Skeletal muscle cell (primary cell): ENCODE measurements at places on chromosomes 7 and 10.

- DNase-seq: peak; percentile 2
Measured at GRCh38 chr7:67738958-67739357, 742.3 kb downstream of the TYW1 start.

GRCh38 chr10:119421891-119422681 is 120.4 kb downstream of the RGS10 start:
- no peak for DNase-seq

GRCh38 chr10:75827587-75828021 is 396.2 kb downstream of the LRMDA start:
- no peak for DNase-seq

- no peak for DNase-seq
Measured at GRCh38 chr7:70301673-70302185, 703.5 kb downstream of the AUTS2 start.

DNA sequence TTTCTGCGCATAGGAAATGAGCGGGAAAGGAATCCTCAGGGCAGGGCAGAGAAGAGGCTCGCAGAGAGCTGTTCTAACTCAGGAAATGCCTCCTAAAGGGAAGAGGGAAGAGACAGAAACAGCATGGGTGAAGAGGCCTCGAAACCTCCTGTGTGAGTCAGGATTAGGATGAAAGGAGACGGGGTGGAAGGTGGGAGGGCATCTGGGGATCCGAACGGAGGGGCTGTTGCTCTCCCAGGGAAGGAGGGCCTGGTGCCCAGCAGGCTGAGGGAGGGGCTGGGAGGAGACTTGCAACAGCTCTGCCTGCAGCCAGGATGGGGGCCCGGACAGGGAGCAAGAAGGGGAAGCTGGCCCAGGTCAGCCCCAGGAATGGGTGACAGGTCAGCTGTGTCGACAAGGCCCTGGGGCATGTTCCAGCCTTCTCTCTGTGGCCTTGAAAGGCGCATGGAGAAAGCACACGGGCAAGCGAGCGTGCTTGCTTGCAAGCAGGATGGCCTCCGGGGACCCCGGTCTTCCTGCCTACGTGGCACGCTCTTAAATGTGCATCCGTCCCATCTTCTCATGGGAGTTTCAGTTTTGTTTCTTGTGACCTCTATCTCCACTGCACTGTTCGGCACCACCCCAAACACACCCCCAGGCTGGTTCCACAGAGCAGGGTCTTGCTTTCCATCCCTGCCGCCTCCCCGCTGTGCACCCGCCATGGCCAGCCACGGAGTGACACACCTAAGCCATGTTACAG is 63.5 kb downstream of the HIPK2 start:
- no peak for DNase-seq

GRCh38 chr7:125136755-125137532 is 207.3 kb upstream of the POT1 start:
- DNase-seq: peak; percentile 24

DNA sequence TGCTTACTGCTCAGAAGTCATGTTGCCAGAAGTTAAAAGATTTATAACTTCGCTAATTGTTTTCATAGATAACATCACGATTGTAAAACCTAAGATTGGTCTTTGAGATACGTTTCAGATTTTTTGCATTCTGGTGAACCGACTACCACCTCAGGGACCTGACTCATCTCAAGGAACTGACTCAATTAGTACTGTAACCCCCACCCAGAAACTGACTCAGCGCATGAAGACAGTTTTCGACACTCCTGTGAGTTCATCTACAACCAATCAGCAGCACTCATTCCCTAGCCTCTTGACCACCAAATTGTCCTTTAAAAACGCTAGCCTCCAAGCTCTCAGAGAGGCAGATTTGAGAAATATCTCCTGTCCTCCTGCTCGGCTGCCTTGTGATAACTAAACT is 72.3 kb downstream of the ELMO1 start:
- no peak for DNase-seq

- no peak for DNase-seq
Measured at GRCh38 chr10:118531105-118531852, 64.2 kb downstream of the PRLHR start.

- no peak for DNase-seq
Measured at GRCh38 chr7:80937336-80937735, 18.5 kb upstream of the SEMA3C start.

GRCh38 chr10:63763744-63764143 is 242.5 kb downstream of the REEP3 start:
- no peak for DNase-seq

DNA sequence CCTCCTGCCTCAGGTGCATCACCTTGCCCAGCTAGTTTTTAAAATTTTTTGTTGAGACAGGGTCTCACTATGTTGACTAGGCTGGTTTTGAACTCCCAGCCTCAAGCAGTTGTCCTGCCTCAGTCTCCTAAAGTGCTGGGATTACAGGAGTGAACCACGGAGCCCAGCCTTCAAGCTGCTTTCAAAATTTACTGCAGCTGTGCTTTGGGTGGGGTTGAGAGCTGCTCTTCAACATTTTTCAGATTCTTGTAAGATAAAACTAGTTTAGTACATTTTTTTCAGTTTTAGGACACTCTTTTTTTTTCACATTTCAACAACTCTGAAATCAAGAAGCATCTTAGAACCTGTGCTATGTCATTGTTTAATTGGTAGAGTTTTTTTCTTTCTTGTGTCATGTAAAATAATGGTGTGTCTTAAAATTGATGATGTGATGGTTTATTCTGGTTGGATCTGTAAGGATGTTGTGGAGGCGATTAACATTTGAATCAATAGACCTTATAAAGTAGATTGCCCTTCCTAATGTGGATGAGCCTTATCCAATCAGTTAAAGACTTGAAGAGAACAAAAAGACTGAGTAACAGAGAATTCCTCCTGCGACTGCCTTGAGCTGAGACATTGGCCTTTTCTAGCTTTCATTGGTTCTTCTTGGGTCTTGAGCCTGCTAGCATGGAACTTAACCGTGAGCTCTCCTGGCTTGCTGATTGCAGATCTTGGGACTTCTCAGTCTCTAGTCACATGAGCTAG is 13.5 kb downstream of the PLEKHA8 start:
- no peak for DNase-seq

- peak; percentile 72 for DNase-seq
Measured at GRCh38 chr10:102604439-102604841, 39.8 kb upstream of the TRIM8 start.

DNA sequence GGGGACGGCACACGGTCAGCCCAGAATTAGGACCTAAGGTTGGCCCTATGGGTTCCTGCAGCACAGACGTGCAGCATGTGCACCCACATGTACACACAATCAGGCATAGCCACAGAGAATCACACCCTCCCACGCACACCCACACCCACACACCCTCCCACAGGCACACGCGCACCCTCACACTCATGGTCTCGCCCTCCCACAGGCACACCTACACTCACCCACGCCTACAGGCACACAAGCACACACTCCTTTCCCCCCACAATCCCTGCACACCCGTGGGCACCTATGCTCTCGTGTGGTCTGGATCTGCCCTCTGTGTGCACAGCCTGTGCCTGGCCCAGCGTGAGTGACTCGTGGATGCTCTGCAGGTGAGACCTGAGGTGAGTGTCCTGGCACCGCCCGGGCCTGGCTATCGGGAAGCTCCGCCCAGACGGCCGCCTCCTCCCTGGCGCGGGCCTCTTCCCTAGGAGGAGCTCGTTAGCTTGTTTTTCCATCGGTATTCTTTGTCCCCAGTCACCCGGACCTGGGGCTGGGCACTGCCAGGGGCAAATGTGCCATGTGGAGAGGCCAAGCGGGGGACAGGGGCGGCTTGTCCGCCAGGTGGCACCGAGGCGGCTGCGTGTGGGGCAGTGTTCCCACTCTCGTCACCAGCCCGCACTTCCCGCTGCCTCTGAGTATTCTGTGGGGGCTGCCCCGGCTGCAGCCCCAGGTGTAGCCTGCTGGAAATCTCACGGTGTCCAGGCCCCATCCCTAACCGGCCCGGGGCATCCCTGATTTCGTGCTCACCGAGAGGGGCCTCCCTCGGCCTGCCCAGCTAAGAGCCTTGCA is 110.2 kb upstream of the FAM20C start:
- no peak for DNase-seq

DNA sequence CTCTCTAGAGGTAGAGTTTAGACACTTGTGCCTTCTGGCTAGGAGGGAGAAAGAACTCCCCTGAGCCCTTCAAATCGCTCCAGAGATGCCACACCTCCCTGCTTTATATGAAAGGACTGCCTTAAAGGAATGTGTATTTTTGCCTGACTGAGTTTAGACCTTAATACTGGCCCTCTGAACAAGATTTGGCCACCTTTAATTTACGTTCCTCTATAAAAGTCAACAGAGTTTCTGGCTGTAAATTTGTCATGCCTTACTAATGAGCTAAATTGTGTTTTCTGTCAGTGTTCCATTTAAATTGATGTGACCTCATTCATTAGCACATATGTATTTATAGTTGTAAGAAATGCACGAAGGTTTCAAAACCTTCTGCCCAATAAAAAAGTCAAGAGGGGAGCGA is 48.0 kb downstream of the SEMA3C start:
- DNase-seq: no peak

DNA sequence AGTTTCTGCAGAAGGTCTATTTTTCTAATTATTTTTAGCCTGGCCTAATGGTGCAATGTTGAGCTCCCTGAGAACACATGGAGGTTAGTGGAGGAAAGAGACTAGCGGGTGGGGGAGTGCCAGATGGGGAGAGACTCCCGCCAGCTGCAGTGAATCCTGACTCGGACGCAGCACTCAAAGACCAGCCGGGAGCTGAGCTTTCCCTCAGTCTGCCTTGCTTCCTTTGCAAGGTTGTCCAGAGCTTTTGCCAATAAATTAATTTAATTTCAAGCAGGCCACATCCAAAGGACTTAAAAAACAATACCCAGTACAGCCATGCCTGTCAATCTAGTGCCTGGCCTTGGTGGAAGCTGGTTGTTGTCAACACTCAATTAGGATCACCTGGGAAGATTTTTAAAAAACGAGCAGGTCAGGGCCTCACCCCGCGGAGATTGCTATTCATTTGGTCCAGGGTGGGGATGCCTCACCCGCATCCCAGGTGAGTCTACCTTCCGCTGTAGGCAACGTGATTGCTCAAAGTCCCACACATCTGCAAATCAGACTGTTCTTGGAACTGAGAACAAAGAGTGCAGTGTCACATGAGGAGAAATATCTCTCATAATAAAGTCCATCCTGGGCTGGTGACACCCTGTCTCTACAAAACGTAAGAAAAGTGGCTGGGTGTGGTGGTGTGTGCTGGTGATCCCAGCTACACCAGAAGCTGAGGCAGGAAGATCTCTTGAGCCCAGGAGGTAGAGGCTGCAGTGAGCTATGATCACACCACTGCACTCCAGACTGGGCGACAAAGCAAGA is 4.0 kb downstream of the CLRN3 start:
- DNase-seq: no peak

DNA sequence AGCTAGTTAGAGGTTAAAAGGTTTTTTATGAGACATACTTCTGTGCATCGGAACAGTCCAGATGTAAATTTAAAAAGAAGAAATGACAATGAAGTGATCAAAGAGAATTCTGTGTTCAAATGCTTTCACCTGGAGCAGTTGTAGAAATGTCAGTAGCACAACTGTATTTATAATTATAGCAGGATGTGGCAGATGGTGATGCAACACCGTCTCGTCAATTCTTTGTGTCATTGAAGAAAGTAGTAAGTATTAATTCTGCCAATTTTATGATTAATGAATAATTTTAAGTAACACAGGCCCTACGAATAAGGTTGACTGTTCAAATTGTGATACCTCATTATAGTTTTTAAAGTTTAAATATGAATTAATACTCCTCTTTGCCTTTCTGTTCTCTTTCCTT is 171.1 kb downstream of the ADK start:
- no peak for DNase-seq

GRCh38 chr7:157875230-157876179 is 538.7 kb downstream of the DNAJB6 start:
- no peak for DNase-seq

DNA sequence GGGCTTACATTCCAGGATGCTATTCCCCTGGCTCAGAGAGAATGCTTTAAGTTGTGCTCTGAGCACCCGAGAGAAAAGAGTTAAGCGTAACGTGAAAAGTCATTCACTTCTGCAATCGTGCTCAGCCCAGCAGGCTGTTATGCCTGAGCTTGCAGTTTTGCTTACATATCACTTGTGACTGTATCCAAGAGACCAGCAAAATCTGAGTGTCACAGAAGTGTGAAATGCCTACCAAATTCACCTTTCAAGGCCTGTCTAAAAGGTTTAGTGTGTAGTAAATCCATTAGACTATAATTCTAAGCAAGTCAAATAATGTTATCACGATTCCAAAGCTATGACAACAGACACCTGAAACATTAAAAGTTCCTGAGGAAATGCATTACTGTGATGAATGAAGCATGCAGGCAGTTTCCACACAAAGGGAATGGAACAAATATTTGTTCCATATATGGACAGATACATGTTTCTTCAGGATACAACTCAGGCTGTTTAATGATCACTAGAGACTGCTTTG is 20.1 kb downstream of the ITGB1 start:
- no peak for DNase-seq
